NCI-H524 (cell line): ENCODE measurements at places on chromosomes 13 and 19.

DNA sequence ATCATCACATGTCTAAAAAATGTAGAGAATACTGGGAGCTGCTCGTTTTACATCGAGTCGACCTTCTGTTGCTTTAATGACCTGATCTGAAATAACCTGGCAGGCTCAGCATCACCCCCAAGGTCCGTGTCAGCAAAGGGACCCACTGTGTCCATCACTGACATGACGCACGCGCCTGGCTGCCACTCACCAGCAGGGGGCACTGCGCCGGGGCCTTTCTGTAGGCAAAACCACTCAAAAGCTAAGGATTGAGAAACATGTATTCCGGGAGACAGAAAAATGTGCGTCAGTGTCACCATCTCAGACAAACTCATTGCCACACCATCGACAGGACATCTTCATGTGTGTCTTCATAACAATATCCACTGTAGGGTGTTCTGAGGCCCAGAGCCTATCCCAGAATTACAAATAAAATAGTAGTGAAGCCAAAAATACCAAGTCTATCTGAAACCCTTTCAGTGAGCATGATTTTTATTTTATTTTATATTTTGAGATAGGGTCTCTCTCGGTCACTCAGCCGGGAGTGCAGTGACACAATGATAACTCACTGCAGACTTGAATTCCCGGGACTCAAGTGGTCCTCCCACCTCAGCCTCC lies 130.3 kb upstream of the LSM14A start:
- DNase-seq: no peak

- DNase-seq: no peak
Measured at GRCh38 chr13:79604752-79605151, 123.8 kb downstream of the NDFIP2 start.

GRCh38 chr19:2543463-2544442 lies 67.8 kb downstream of the GADD45B start:
- DNase-seq: peak; percentile 45

GRCh38 chr13:96968027-96968426 lies 26.2 kb downstream of the OXGR1 start:
- no peak for DNase-seq

- peak; percentile 50 for DNase-seq
Measured at GRCh38 chr19:18701250-18701608, 17.7 kb downstream of the CRTC1 start.

- DNase-seq: peak; percentile 81
Measured at GRCh38 chr13:65653613-65654012, 1576.5 kb downstream of the PCDH9 start.

DNA sequence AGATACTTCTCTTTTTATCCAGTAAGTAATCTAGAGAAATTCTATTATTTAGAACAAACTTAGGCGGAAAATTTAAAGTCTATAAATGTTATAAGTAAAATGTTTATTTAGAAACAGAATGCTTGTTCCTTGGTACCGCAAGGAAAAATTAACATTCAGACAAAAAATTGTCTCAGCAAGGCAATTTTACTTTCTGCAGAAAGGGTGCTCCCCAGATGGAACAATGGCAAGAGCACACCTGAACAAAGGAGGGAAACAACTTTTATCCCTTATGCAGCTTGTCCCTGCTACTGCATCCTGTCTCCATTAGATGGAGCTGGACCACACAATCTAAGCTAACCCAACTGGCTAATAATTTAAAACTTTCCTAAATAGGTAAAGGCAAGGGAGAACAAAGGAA lies 6.5 kb upstream of the ZNF708 start:
- DNase-seq: no peak

- DNase-seq: no peak
Measured at GRCh38 chr19:16561382-16561781, 10.8 kb downstream of the SLC35E1 start.

GRCh38 chr19:2109046-2109864 lies 12.5 kb downstream of the IZUMO4 start:
- no peak for DNase-seq

DNA sequence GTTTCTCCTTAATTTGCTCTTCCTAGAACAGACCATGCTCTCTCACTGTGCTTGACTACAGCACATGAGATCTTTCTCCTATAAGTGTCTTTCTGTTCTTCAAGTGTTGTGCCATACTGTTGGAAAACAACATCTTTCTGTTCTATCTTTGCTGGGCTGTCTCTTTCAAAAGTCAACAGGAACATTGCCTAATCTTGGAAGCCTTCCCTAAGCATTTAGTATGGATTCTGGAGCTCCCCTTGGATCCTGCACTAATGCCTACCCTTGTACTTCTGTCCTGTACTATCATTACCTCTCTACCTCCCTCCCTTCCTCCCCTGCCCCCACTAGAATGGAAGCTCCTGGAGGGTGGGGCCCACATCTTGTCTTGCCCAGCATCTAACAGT lies 26.8 kb downstream of the STARD13 start:
- no peak for DNase-seq
